Kasumi-1 (cell line): ENCODE measurements at places on chromosomes 2 and 18.

DNA sequence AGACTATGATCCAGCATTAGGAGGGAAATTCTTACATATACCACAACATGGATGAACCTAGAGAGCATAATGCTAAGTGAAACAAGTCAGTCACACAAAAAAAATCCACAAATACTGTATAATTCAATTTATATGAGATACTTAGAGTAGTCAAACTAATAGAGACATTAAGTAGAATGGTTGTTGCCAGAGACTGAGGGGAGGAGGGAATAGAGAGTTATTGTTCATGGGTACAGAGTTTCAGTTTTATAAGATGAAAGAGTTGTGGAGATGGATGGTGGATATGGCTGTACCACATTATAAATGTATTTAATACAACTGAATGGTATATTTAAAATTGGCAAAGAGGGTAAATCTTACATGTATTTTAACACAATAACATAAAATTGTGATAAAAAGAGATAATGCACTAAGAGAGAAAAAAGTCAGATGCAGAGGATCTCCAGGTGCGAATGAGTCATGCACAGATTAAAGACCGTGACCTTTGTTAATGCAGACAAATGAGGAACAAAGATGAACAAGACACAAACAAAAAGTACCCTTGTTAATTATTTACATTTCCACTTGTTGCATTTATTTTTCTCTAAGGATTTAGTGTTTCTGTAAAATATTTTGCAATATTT is 541.7 kb upstream of the MEX3C start:
- no peak for DNase-seq

DNA sequence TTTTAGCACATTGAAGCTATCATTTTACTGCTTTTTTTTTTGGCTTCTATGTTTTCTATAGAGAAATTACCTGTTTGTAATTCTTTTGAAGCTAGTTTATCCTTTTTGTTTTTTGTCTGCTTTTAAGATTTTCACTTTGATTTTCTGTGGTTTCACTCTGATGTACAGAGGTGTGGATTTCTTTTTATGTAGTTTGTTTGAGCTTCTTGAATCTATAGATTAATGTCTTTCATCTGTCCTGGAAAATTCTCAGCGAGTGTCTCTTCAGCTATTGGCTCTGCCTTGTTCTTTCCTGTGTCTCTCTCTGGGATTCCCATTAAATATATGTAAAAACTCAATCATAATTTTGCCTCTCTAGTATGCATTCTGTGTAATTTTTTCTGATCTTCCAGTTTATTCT is 8.4 kb downstream of the POLE4 start:
- no peak for DNase-seq

- peak; percentile 83 for DNase-seq
Observed at GRCh38 chr2:98759338-98759737, 28.4 kb upstream of the MGAT4A start.

DNA sequence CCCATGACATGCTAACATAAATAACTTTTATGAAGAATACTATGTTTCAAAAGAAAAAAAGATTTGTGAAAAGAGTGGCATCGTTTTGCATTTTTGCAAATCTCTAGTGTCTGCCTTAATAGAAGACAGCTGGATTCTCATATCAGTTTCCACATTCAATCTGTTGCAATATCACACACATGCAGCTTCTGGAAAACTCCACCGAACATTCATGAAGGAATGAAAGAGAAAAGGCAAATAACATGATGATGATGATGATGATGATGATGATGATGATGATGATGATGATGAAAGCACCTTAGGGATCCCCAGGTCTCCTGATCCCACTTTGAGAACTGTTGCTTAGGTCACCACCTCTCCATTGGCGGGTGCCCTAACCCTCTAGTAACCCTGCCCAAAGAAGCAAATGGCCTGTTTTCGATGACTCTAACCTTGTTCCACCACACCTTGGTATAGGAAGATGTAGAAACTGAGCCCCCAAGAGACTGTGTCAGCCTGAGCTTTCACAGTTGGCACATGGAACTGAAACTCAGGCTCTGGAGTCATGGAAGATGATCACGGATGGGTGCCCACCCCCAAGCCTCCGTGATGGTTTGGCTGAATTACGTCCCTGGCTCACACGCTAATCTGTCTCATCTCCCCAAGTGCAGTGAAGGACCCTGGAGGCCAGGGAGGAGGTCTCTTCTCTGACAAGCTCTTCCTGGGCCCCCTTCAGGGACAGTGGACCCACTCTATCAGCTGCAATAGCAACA is 80.1 kb upstream of the SMAD7 start:
- DNase-seq, result no peak

- DNase-seq, result no peak
Observed at GRCh38 chr2:46825231-46825938, 90.2 kb downstream of the MCFD2 start.

- DNase-seq, result no peak
Observed at GRCh38 chr2:240623531-240624010, 1.7 kb upstream of the GPR35 start.

GRCh38 chr18:14971461-14972185 is 223.7 kb downstream of the ANKRD30B start:
- DNase-seq, result no peak

DNA sequence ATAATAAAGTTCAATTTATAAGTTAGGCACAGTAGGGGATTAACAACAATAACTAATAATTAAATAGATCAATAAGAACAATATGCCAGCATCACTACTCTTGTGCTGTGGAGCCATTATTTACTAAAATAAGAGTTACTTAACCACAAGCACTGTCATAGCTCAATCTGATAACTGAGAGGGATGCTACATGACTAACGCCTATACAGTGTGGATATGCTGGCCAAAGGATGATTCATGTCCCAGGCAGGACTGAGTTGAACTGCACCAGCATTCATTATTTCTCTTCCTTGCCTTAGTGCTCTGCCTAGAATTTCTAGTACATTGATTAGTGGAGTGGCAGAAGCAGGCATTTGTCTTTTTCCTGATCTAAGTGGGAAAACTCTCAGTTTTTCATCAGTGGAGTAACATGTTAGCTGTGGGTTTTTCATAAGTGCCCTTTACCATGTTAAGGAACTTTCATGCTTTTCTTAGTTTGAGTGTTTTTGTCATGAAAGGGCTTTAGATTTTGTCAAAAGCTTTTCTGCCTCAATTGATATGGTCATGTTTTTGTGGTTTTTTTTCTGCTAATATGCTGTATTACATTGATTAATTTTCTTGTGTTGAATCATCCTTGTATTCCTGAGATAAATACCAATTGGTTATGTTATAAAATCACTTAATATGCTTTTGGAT is 21.7 kb downstream of the KIAA1328 start:
- DNase-seq, result no peak

DNA sequence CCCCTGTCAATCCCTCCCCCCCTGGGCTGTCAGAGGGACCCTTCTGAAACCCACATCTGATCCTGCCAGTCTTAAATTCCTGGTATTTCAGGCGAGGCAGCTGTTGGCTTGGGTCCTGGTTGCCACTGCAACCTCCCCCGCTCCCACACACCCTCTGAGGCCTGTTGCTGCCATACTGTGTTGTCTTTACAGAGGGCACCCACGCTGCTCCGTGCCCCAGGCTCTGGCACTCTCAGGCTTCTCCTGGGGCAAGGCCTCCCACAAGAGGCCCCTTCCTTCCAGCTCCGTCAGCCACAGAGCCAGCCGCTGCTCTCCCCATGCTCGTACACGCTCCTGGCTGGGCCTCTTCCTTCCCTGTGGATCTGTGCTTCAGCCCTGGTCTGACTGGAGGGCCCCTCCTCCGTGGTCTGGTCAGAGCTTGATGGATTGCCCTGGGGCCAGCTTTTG is 8.6 kb downstream of the CABLES1 start:
- DNase-seq, result peak; percentile 73

DNA sequence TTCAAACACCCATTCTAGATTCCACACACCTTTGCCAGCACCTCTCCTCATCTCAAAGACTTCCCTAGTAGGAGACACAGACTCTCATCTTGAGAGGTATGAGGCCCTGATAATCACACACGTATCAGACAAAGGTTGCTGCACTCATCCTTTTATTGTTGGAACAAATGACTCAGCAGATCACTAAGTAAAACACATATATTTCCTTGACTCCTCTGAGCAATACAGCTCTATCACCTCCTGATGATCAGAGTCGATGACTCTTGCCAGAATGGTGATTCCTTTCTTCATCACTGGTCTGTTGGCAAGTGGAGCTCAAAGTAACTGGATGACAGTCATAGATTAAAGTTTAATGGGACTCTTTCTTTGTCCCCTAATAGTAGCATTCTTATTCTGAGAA is 1049.2 kb upstream of the ZEB2 start:
- no peak for DNase-seq

GRCh38 chr2:203893401-203893800 is 25.8 kb downstream of the CTLA4 start:
- no peak for DNase-seq

DNA sequence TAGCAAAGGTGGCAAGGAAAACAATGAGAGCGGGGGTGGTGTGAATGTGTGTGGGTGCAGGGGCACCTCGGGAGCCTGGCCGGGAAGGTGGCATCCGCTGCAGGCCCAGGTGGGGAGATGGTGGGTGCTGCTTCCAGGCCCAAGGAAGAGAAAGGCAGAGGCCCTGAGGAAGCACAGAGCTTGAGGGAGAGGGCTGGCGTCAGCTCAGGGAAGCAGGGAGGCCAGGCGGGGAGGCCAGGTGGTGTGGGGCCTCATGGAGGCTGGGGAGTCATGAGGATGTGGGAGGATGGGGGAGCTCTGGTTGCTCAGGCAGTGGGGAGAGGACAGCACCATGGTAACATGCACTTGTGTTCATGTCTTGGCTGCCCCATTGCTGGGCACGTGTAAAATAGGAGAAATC is 43.3 kb downstream of the AGAP1 start:
- DNase-seq, result no peak

- no peak for DNase-seq
Observed at GRCh38 chr2:42601076-42601475, 32.6 kb downstream of the MTA3 start.

DNA sequence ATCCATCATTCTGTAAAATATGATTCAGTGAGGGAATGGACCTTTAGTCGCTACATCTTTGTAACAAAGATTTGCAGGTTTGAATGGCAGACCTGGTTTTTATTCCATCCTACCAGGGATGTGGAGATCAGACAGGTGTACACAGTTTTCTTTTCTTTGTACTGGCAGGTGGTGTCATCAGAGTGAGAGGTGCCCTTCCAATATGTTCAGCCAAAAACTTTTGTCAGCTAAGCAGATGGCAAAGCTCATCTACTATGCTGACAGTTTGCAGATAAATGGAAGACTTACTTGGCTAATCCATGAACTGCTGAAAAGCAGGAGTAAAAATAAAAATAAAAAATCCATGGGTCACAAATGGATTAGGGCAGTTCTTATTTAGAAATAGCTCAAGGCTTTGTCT is 185.5 kb upstream of the DOK6 start:
- no peak for DNase-seq

DNA sequence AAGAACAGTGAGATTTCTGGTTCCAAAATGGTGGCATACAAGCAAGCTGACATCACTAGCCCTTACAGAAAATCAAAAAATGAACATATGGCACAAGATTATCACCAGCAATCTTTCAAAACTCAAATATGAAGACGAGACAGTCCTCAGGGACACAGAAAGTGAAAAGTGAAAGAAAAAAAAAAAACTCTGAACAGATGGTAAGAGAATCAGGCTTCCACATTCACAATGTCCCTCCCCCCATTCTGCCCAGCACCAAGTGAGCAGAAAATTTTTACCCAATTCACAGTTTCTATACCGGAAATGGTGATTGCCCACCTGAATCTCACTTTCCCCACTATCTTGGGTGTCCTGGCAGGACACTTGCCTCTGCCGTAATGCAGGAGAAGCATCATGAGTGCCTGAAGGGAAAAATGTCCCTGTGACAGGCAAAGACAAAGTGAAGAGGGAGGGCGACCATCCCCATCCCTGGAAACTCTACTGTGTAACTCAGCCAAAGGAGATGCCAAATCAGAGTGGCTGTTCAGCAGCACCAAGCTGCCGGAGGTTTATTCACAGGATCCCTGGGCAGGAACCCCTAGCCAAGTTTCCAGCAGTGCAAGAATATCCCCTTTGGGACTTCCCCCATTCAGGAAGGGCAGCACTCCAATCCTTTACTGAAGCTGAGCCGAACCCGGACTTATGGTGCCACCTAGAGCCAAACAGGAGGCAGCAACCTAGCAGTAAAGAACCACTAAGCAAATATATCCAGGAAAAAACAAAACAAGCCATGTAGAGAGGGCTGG is 312.2 kb downstream of the LRATD1 start:
- no peak for DNase-seq

- DNase-seq, result no peak
Observed at GRCh38 chr2:19369341-19369955, 11.0 kb upstream of the OSR1 start.

DNA sequence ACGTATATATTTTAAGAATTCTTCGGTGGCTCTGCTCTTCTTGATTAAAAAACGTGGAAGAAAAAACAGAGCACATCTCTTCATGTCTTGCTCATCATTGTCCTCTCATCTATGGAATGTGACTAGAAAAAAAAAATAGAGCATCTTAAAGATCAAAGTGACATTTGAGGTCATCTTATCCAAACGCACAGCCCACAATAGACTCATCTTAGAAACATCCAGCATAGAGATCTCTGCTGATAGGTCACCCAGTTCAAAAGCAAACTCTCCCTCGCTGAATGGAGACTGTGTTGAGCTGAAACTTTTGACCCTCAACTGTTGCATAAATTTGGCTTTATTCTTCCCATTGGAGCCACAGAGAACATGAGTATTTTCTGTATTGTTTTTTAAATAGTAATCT is 65.2 kb downstream of the CMPK2 start:
- DNase-seq, result no peak

DNA sequence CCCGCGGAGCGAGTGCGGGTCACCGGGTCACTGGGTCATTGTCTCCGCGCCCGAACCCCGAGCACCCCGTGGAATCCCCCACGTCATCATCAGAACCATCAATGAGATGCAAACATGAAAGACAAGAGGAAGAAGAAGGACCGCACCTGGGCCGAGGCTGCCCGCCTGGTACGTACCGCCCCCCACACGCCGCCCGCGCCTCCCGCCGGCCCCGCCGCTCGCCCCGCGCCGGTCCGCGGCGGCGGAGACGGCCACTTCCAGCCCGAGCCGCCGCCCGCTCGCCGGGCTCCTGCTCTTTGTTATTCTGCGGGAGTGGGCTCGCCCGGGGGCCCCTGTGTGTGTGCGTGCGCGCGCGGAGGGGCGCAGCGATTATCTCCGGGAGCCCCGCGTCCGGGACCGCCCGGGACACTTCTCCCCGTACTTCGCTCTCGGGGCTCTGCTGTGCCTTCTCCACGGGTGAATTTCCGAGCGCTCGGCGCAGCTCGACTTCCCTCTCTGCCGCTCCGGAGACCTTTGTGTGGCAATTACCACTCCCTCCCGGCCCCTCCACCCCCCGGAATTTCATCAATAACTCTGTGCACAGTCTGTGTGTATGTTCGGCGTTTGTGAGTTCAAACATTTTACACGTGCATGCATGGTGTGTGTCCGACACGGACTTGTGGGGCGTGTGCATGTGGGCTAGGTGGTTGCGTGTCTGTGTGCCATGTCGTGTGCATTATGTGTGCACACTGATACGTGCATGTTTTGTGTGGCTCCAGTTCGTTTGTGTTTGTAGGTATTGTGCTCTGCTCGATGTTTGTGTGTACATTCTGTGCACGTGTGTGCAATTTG is 714 bp downstream of the ASXL3 start:
- DNase-seq, result no peak
